ENCODE measurements at places on chromosomes 16 and 17.
A peak's percentile ranks its signal among the peaks of the same experiment; 100 is the strongest.

DNA sequence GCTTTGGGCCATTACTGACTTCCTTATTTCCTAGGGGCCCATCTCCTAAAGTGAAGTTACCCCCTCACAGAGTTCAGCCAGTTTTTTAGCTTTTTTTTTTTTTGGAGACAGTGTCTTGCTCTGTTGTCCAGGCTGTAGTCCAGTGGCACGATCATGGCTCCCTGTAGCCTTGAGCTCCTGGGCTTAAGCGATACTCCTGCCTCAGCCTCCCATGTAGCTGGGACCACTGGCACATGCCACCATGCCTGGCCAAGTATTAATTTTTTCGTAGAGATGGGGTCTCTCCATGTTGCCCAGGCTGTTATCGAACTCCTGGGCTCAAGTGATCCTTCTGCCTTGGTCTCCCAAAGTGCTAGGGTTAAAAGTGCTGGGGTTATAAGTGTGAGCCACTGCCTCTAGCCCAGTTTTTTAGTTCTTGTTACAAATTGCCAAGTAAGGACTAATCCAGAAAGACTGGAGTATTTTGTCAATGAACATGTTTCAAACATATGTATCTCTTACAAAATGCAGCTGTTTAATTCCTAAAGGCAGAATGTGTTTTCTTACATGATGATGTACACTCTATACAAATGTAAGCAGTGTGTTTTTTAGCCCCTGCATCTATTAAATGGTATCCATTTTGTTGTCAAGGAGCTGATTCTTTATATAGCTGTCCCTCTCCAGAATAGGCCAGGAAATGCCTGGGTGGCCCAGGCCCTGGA is 49.1 kb upstream of the IL34 start:
- no peak for DNase-seq

DNA sequence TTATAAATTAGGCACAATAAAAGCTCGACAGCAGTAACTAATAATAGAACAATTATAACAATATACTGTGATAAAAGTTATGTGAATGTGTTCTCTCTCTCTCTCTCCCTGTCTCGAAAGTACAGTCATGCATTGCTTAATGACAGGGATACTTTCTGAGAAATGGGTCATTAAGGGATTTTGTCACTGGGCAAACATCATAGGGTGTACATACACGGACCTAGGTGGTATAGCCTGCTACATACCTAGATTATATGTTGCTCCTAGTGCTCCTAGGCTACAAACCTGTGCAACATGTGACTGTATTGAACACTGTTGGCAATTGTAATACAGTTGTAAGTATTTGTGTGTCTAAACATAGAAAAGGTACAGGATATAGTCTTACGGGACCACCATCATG is 6.9 kb downstream of the ZNRF1 start:
- DNase-seq: no peak

DNA sequence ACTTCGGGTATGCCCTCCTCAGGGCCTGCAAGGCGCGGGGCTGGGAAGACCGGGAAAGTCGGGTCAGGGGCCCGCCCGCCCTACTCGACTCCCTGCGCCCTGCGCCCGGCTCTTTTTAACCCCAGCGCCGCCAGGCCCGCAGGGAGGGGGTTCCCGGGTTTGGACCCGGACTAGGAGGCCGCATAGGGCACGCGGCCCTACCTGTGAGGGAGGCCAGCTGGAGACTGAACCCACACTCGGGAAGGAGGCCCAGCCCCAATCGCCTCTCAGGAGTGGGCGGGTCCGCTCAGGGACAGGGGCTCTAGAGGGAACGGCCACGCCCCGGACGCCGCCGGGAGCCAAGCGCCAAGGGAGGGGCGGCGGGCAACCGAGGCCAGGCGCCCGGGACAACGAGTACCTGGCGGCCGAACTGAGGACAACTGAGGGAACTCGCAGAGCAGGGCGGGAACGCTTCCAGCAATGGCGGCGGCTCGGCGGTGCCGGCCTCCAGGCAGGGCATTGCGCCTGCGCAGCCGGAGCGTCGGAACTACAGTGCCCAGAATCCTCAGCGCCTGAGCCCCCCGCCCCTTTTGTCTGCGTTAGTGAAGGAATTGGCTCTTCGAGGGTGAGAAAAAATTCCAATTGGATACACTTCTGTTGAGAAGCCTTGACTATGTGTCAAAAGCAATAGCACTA is at the start of gene ZNF624:
TSS of gene ZNF624 (minus strand) at position 484 of the 675 bp plus-strand sequence.
- DNase-seq: peak; percentile 85

DNA sequence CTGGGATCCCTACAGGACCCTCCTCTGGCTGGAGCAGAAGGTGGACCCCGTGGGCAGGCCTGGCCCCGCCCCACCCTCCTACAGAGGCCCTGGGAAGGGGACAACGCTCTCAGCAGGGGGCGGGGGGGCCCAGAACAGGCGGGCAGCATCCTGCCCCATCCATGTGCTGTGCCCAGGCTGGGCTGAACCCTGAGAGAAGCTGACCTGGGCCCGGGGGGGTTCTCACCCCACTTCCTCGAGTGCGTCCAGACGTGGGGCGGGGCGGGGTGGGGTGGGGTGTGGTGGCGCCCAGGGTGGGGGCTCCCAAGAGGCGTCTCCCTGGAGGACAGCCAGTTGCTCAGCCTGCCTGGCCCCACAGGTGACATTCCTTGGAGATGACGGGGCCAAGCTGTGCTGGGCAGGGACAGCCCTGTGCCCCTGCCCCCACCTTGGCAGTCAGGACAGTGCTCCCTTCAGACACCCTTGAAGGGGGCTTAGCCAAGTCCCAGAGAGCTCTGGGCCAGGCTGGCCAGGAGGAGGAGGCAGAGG is 390 bp upstream of the UNC13D start:
- DNase-seq: no peak

Data from stimulated activated CD4-positive, alpha-beta T cell treated with anti-CD3 and anti-CD28 coated beads, Interleukin-12 subunit alpha, Interleukin-12 subunit beta, amount 100 ng/mL, for 48 hours (primary cell).